ENCODE measurements at places on chromosomes 1 and 21.

GRCh38 chr1:97636941-97637340 is 283.9 kb downstream of the DPYD start:
- DNase-seq = no peak

- no peak for DNase-seq
Measured at GRCh38 chr1:117826540-117827078, 102.8 kb downstream of the GDAP2 start.

DNA sequence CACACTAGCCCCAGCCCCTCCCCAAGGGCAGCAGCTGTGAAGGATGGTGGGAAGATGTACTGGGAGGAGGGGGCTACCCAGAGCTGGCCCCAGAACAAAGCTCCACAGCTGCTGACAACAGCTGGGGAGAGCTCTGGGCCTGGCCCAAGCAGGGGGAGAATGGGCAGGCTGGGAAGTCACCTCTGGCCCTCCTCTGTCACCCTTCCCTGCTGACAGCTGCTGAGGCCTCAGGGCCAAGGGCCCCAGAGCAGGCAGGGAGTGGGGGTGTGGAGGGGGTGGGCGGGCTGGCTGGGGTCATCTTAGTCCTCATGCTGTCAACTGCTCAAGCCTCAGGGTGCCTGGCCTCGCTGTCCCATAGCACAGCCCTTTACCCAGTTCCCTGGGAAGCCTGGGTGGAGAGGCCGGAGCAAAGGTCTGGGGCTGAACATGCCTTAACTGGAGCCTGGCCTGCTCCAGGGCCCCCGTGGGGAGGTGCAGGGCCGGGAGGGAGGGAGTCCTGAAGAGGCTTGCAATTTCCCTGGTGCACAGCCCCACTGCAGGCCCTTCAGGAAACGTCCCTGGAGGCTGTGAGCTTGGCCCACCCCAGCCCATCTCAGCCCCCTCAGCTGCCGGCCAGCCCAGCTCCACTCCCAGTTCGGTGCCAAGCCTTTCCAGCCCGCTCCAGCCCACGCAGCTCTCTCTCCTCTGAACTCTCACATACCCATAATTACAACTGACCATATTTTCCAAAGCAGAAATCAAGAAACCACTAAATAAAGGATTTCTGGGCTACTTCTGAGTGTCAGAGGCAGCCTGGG is 25.7 kb downstream of the HSPG2 start:
- DNase-seq = peak; percentile 81

GRCh38 chr1:21775550-21775914 is 7.4 kb downstream of the USP48 start:
- no peak for DNase-seq

DNA sequence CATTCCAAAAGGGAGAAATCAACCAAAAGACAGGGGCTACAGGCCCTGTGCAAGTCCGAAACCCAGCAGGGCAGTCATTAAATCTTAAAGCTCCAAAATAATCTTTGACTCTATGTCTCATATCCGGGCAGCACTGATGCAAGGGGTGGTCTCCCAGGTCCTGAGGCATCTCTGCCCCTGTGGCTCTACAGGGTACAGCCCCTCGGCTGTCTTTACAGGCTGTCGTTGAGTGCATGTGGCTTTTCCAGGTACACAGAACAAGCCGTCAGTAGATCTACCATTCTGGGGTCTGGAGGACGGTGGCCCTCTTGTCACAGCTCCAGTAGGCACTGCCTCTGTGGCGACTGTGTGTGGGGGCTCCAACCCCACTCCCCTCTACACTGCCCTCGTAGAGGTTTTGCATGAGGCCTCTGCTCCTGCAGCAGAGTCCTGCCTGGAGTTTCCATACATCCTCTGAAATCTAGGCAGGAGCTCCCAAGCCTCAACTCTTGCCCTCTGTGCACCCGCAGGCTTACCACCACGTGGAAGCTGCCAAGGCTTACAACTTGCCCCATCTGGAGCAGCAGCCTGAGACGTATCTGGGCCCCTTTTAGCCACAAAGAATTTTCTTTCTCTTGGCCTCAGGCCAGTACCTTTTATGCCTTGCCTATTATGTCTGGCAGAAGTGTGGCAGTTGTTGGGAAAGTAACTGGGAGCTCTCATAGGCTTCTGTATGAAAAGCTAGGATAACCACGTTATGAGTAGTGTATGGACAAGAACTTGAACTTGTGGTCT is 52.5 kb downstream of the POU2F1 start:
- DNase-seq = no peak

DNA sequence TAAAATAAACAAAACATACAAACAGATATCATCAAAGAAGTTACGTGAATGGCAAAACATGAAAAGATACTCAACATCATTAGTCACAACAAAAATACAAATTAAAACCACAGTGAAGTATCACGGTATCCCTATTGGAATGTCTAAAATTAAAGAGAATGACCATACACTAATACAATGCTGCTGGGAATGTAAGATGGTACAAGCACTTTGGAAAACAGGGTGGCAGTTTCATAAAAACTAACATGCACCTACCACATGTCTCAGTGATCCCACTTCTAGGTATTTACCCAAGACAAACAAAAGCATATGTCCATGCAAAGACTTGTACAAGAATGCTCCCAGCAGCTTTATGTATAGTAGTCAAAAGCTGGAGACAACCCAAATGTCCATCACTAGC is 69.1 kb downstream of the HSF2BP start:
- DNase-seq = no peak

DNA sequence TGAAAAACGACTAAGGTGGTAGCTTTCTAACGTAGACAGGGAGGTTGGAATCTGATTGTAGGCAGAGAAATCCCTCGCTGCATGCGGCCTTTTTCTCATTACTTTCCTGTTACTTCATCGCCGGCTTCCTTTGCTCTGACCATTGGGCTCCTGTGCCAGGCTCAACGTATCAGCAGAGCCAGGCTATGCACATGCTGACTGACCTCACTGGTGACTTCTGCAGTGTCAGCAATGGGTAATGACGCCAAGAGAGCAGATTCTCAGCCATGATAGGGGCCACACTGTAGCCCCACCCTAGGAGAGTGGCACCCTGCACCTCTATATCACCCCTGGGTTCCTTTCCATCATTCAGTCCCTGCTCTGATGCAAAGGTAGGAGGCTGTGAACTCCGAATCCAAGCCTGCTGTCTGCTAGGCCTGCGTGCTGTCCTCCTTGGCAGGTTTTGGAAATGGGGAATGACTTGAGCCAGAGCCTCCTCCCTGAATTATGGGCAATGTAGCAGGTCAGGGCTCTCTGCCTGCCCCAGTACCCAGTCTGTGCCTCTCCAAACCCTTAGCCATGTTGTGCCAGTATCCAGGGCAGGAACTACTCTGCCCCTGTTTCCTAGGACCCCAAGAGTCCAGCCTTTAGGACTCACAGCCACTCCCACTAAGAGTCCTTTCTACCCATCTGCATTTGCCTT is 11.4 kb downstream of the PPFIA4 start:
- no peak for DNase-seq

- DNase-seq = no peak
Measured at GRCh38 chr1:89547563-89548116, 23.0 kb downstream of the LRRC8B start.

- no peak for DNase-seq
Measured at GRCh38 chr1:181545395-181545794, 62.1 kb downstream of the CACNA1E start.

GRCh38 chr1:24925082-24925779 is 4.8 kb downstream of the RUNX3 start:
- DNase-seq = no peak

DNA sequence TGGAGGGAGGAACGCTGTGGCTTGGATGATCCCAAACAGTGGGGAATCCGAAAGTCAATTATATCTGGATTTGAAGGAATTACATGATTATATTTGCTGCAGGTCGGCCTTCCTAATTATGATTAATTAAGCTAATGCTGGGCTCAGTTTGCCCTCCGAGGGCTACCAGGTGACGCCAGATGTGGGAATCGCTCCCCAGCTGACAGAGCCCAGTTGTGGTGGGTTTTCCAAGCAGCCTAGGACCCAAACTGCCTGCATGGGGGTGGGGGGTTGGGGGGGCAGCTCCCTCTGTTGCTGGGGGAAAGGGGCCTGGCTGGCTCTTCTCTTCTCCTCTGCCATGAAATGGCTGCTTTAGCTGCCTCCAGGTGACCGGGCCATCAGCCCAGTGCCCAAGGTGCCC is 147.6 kb upstream of the C1orf174 start:
- no peak for DNase-seq

GRCh38 chr1:210464519-210465039 is 135.9 kb downstream of the HHAT start:
- DNase-seq = no peak

DNA sequence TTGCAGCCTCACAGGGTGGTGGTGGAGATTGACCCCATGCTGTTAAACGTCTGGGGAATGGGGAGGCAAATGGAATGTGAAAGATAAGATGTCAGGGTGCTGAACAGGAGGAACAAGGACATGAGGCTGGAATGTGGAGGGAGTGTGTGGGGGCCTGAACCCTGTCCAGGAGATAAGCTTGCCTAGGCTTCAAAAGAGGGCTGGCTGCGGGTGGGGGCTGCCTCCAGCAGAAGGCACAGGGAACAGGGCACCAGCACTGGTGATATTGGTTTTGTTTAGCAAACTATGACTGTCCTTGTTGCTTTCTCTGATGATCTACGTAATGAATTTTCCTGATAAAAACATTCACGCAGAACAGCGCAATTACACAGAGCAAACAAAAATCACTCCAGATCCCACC is 52.4 kb upstream of the LRP8 start:
- DNase-seq = no peak

DNA sequence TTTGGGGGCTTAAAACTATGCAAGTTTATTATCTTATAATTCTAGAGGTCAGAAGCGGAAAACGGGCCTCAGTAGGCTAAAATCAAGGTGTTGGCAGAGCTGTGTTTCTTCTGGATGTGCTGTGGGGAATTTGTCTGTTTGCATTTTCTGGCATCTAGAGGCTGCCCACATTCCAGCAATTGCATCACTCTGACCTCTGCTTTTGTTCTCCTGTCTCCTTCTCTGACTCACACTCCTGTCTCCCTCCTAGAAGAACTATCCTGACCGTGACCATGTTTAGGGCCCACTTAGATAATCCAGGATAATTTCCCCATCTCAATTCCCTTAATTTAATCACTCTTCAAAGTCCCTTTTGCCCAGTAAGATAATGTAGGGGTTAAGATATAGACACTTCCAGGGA is 127.4 kb upstream of the DEPDC1 start:
- DNase-seq = no peak

- DNase-seq = no peak
Measured at GRCh38 chr1:179090522-179090921, 8.7 kb downstream of the TOR3A start.

- DNase-seq = no peak
Measured at GRCh38 chr1:236421850-236422516, 27.9 kb downstream of the EDARADD start.

- no peak for DNase-seq
Measured at GRCh38 chr21:36030581-36031189, 29.6 kb downstream of the SETD4 start.

GRCh38 chr1:107344268-107344760 is 203.5 kb downstream of the NTNG1 start:
- DNase-seq = no peak

DNA sequence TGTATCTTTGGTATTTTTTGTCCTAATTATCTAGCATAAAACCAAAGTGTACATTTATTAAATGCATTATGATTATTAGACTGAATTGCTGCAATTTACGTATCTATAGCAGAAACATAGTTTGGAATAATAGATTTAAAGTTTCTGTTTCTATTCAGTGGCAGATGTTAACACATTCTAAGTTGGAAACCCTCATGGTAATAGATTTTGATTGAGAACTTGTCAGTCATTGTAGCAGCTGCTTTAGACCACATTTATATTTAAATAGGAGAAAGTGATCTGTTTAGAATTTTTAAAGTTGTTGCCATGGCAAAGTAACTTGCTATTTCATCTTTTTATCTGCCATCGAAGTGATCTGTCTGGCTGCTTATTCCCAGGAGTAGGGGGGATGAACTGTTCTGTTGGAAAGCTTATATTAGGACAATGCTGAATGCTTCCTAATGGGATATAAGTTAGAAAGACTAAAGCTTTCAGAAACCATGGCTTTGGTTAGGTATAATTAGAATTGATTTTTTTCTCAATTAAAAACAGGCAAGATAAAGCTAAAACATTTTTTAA is 61.6 kb downstream of the HS2ST1 start:
- DNase-seq = no peak

- DNase-seq = no peak
Measured at GRCh38 chr1:231913493-231913892, 286.9 kb downstream of the DISC1 start.

GRCh38 chr1:46274225-46275029 is 26.9 kb downstream of the RAD54L start:
- no peak for DNase-seq

GRCh38 chr1:36511804-36512798 is 29.4 kb upstream of the CSF3R start:
- peak; percentile 33 for DNase-seq

DNA sequence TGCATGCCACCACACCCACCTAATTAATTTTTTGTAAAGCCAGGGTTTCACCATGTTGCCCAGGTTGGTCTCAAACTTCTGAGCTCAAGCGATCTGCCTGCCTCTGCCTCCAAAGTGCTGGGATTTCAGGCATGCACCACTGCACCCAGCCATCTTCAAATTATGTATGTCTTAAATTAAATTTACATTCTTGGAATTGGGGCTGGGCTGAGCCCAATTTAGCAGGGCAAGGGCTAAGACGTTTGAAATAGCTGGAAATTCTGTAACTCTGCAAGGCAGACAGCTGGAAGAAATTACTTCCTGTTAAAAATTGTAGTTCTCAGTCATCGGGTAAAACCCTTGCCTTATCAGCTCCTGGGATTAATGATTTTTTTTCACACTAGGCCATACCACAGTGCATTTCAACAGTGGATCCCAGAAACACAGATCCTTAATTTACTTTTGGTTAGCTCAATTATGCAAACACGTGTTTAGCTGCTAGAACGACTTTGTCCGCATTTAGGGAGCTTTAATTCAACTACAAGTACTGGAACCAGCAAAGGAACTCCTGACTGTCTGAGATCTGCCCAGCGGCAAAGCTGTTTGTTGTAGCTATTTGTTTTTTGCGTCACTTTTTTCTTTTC is 83.3 kb downstream of the OLFML3 start:
- no peak for DNase-seq

- DNase-seq = no peak
Measured at GRCh38 chr1:180112984-180113647, 41.6 kb upstream of the QSOX1 start.

- DNase-seq = no peak
Measured at GRCh38 chr1:215857317-215857716, 290.2 kb downstream of the KCTD3 start.

- DNase-seq = no peak
Measured at GRCh38 chr1:75548721-75549480, 62.0 kb downstream of the SLC44A5 start.

- DNase-seq = peak; percentile 11
Measured at GRCh38 chr1:4975856-4976255, 321.4 kb downstream of the AJAP1 start.

All from left forelimb (tissue), 1 donor.